Fibroblast of skin of left quadriceps (primary cell): ENCODE measurements at places on chromosomes 1 and 21.

GRCh38 chr1:33515112-33515511 lies 42.7 kb downstream of the ZSCAN20 start:
- no peak for DNase-seq

DNA sequence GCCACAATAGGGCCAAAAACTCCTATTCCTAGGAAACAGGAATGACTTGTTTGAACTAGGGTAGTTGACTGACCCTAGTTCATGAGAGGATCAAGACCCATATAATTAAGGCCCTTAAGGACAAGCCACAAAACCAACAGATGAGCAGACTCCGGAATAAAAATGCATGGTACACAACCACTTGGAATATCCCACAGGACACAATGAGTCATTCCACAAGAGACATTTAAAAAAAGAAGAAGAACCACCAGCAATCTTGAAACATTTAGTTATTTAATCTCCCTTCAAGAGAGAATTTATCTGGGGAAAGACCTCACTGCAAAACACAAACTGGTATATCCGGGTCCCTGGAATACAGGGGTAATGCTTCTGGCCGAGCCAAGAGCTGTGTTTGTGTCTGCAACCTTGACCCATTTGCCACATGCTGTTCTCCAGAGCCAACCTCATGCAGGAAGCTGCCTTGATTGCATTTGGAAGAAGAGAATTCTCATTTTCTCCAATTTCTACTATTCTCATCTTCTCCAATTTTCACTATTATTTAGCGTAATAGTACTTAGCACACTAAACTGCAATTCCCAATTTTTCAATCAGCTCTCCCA lies 135.5 kb downstream of the TGFBR3 start:
- DNase-seq: no peak

GRCh38 chr1:213962508-213962907 lies 25.3 kb upstream of the PROX1 start:
- no peak for DNase-seq

DNA sequence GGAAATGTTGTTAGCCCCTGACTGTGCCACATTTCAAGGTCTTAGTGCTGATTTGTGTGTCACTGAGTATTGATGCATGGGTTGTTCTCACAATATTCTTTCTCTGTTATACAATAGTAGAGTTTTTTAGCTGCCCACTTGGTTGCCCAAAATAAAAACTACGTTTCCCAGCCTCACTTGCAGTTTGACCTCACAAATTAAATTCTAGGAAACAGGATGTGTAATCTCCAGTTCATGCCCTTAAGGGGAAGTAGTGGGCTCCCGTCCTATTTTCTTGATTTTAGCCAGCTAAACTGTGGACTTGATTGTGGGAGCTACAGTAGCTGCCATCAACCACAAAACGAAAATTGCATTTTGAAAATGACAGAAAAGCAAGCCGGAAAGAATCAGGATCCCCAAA lies 27.3 kb upstream of the LAMC1 start:
- DNase-seq: no peak

- DNase-seq: no peak
Measured at GRCh38 chr1:21292984-21293536, 2.8 kb upstream of the ECE1 start.

DNA sequence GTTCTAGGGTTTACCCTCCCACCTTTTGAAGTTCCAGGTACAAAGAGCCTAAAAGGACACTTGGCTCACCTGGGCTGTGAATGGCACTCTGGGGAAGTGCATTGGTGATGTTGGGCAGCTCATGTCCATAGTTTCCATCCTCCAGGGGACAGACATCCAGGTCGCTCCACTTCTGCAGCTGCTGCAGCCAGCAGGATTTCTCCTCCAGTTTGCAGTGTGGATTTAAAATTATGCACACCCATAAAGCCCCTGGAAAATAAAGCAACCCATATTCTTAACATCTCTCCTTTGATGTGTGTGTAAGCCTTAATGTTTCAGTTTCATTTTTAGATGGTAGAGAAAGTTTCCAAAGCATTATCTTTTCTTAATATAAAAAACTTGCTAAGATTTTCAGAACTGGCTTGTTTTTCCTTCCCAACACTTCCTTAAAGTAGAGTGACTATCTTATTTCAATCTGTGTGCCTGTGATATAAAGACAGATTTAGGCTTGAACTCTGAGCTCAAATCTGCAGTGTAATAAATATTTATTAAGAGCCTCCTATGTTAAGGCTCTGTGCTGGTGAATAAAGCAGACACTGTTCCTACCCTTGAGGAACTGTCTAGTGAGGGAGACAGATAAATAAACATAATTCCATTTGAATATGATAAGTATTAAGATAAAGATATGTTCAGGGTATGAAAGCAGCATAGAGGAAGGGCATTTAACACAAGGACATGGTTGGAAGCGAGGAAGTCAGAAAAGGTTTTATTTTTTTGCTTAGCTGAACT lies 39.1 kb downstream of the UROD start:
- no peak for DNase-seq

DNA sequence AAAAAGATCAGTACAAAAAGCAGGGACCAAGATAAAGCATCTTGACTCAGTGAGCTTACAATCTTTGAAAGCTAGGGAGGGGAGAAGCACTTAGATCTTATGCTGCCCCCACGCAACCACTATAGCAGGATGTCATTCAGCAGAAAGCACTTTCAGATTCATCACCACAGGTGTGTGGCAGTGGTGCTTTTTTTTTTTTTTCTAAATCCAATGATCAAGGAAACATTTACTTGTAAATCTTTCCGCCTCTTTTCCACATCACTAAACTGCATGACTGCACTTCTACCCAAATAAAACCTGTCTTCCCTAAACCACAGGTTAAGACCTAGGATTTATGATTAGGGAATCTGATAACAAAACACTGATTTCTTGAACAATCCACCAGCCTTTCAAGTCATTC lies 154.8 kb downstream of the SLC45A1 start:
- DNase-seq: no peak

- DNase-seq: no peak
Measured at GRCh38 chr1:157595356-157595755, 2.5 kb downstream of the FCRL4 start.

DNA sequence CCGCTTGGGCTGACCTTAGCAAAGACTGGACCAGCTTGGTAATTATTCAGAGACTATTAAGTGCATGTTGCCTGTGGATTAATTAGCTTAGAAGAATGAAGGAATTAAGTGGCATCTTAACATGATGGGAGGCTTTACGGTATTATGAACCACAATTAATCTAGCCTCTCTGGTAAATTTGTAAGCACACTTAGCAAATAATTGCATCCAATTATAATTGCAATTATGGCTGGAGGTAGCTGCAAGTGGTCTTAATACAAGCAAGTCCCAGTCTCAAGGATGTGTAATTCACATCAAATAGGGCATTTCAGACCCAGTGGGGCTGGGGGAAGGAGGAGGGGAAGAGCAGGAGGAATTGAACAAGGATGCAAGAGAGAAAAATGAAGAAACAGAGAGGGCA lies 151.6 kb downstream of the CNIH3 start:
- DNase-seq: no peak

GRCh38 chr1:84479998-84480397 lies 932 bp downstream of the RPF1 start:
- DNase-seq: no peak

- DNase-seq: no peak
Measured at GRCh38 chr21:14080040-14080763, 130.6 kb downstream of the LIPI start.

DNA sequence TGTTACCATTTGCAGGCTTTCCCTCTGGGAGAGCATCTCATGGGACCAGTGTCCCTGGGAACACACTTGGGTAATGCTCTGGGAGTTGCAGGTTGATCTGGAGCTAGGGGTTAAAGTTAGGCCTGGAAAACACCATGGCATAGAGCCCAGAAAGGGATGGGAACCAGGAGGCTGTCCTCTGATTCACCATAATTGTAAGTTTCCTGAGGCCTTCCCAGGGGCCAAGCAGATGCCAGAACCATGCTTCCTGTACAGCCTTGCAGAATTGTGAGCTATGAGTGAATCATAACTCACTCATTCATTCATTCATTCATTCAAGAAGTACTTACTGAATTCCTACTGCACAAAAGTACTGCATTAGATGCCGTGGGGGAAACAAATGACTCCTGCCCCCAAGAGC lies 50.0 kb downstream of the LACTBL1 start:
- DNase-seq: no peak

DNA sequence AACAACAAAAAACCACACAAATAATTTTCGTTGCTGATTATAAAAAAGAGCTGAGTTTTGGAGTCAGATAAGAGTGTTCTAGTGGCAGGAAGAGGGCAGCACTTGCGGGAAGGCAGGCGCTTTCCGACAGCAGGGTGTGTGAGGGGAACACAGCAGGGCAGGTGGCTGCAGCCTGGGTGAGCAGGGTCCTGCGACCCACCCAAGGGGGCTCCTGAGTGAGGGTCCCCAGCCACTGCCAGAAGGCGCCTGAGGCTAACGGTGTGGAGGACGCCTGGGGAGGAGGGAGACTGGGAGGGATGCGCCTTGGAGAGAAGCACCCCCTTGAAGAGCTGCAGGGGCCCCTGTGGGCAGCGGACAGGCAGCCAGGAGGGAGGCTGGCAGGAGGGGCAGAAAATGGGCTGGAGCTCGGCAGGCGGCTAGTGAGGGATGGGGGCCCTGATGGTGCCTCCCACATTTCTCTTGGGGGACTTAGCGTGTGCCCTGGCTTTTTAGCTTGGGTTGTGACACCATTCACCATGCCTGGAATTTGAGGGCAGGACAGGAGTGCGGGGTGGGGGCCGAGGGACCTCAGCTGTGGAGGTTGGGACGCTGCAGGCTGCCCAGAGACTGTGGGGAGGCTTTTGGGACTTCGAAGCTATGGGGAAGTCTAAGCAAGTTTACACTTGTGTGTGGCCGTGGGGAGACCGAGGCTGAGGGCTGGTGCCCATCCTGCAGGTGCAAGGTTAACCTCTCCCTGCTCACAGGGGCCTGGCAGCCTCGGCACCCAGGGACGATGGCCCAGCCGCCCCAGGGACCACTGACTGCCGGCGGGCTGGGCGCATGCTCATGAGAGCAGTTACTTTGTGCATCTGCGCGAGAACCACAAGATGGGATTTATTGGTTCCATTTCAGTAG lies 111.4 kb downstream of the SIK1 start:
- no peak for DNase-seq

- DNase-seq: peak; percentile 6
Measured at GRCh38 chr1:48093696-48094528, 96.7 kb upstream of the TRABD2B start.

DNA sequence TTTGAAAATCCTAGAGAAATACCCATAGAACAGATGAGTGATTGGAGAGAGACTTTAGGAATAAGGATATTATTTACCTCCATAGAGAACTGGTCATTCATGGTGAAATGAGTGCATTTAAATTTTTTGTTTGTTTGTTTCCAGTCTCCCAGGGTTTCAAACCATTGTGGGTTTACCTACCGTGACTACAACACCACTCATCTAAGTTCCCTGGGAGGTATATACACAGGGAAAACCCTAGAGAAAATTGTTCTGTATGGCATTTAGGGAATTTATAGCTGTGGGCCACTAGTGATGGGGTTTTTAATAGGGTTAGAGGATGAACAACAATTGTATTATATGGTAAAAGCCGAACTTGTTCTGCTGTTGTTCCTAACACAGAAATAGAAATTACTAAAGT lies 109.2 kb downstream of the USP25 start:
- no peak for DNase-seq

- no peak for DNase-seq
Measured at GRCh38 chr21:20730441-20730840, 267.8 kb upstream of the NCAM2 start.

- no peak for DNase-seq
Measured at GRCh38 chr1:244049162-244050013, 1.7 kb upstream of the ZBTB18 start.

DNA sequence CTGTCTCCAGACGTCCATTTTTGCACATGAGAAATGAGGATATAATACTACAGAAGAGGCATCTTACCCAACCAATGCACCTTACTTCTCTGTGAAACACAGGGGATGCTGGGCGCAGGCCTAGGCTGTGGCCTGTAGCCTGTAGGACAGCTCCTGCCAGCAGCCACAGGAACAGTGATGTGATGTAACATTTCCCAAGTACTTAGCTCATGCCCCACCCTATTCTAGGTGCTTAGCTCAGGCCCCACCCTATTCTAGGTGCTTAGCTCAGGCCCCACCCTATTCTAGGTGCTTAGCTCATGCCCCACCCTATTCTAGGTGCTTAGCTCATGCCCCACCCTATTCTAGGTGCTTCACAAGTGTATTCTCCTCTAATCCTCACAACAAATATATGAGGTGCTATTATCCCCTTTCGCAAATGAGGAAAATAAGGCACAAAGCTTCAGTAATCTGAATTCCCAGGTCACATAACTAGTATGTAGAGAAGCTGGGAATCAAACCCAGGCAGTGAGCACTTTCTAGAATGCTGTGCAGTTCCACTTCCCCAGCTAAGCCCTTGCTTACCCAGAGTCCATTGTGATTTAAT lies 4.6 kb upstream of the NAXE start:
- DNase-seq: no peak

DNA sequence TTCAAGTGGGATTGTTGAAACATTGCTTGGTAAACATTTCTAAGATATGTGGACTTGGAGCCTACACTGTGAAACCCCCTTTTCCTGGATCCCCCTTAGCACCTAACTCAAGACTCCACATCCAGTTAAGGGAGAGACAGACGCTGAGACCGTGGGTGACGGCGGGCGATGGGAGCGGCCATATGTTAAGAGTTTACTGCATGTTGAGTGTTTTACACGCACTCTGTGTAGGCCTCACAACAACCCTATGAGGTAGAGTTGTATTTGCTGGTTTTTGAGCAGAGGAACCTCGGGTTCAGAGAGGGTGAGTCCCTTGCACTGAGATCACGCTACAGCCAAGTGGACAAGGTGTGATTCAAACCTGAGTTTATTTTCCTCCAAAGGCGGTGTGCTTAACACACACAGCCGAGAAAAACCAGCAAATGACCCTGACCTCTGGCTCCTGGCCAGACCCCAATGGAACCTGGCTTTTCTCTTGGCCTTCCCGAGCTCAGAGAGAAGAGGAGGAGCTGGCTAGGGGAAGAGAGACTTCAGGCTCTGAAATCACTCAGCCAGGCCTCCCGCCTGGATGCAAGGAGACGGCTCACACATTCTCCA lies 46.9 kb upstream of the GOLT1A start:
- DNase-seq: no peak

DNA sequence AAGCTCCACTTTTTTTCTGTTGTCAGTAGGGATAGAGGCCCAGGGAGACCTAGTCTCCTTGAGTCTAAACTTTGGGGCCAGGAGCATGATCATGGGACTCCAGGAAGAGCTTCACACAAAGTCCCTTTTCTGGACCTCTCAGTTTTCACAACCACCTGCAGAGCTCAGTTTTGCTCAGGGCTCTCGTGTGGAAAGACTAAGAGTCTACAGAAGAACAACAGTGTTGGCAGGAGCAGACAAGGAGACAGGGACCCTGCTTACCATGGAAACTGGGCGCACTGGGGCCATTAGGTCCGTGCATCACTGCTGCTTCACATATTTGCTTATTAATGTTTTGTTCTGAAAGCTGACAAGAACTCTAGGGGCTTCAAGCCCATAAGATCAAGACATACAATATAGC lies 63.9 kb upstream of the HSD17B7 start:
- no peak for DNase-seq

GRCh38 chr1:240991230-240991629 lies 365.8 kb downstream of the RGS7 start:
- DNase-seq: no peak
